ENCODE measurements at places on chromosomes 16 and 17.

DNA sequence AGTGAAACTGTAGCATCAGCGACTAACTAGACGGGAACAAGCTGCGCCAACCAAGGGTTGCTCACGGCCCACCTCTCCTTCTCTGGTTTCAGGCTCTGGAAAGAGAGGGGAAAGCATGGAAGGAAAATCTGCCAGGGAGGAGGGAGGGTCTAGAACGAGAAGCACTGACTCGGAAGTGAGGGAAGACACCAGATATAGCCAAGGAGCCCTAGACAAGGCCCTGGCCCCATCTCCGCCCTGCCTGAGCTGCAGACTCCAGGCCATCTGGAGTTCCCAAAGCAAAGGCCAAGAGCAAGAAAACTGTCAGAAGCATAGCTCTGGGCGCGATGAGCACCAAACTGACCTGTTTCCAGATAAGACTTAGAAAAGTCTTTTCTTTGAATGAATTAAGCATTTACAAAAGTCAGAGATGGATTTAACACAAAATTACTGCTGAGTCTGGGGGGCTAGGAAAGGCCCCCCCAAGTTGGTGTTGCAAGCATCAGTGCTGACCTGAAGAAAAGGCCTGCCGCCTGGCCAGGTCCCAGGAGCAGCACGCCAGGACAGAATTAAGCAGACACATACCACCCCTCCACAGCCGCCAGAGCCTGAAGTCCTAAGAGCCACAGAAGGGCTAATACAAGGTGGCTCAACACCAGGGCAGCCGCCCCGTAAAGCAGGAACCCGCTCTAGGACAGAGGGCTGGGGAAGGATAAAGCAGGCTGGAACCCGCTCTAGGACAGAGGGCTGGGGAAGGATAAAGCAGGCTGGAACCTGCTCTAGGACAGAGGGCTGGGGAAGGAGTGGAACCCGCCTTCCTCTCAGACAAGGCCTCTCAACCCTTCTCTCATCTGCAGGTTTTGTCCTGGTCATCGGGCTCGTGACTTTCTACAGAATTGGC lies 20.7 kb downstream of the TMEM204 start:
- DNase-seq: no peak

DNA sequence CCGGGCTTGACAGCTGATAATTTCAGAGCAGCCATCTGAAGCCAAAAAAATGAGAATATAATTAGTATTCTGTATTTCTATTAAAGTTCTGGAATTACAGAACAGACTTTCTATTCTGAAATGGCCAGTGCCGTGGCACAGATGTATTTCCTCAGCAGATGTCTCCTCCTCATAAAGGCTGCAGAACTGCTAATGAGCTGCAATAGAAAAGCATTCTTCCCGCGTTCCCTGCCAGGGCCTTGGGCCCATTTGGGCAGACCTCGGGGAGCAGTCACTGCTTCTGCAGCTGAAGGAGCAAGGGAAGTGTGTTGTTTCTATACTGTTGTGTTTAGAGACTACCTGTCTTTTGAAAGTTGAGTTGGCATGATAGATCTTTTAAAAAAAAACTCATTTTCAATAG lies 152.6 kb upstream of the CACNG5 start:
- no peak for DNase-seq

GRCh38 chr17:55174133-55174532 lies 90.6 kb upstream of the HLF start:
- no peak for DNase-seq

- no peak for DNase-seq
Measured at GRCh38 chr16:30149250-30149930, 26.4 kb upstream of the MAPK3 start.

GRCh38 chr17:78697554-78698343 lies 84.3 kb downstream of the CYTH1 start:
- peak; percentile 63 for DNase-seq

GRCh38 chr16:53022374-53022773 lies 30.3 kb downstream of the CHD9NB start:
- DNase-seq: peak; percentile 44

DNA sequence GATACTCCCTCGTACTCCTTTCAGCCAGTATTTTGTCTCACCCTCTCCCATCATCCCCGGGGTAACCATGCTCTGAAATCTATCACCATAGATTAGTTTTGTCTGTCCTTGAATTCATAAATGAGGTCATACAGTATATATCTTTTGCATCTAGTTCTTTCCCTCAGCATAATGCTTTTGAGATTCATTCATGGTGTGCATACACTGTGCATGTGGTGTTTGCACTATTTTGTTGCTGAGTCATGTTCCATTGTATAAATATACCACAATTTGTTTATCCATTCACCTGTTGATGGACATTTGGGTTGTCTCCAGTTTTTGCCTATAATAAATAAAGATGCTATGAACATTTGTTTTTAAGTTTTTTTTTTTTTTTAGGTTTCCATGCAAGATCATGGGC lies 34.2 kb upstream of the NLRP1 start:
- DNase-seq: no peak

DNA sequence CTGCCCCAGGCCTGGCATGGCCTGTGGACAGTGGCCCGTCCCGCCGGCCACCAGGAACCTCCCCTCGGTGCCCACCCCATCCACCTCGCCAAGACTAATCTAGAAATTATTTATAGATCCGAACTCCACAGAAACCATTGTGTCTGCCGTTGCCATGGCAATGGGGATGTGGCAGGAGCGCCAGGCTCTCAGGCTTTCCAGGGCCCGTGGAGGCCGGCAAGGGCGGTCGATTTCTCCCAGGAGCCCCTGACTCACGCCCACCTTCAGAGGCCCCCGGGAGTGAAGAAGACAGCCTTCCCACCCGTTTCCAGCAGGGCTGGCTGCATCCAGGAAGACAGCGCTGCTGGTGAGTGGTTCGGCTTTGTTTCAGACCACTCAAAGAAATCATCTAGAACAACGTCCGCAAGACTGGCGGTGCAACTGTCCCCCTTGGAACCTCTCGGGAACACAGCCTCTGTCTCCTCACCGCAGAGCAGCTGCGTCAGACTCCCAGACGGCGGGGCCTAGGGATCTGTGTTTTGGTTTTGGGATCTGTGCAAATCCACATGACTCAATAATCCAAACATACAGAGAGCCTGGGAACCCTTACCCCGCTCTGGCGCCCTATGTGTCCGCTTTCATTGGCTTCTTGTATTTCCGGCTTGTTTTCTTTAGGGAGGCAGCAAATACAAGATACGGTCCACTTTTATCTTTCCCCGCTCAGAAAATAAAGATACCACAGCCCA lies 48.5 kb upstream of the ZCCHC14 start:
- DNase-seq: peak; percentile 33

DNA sequence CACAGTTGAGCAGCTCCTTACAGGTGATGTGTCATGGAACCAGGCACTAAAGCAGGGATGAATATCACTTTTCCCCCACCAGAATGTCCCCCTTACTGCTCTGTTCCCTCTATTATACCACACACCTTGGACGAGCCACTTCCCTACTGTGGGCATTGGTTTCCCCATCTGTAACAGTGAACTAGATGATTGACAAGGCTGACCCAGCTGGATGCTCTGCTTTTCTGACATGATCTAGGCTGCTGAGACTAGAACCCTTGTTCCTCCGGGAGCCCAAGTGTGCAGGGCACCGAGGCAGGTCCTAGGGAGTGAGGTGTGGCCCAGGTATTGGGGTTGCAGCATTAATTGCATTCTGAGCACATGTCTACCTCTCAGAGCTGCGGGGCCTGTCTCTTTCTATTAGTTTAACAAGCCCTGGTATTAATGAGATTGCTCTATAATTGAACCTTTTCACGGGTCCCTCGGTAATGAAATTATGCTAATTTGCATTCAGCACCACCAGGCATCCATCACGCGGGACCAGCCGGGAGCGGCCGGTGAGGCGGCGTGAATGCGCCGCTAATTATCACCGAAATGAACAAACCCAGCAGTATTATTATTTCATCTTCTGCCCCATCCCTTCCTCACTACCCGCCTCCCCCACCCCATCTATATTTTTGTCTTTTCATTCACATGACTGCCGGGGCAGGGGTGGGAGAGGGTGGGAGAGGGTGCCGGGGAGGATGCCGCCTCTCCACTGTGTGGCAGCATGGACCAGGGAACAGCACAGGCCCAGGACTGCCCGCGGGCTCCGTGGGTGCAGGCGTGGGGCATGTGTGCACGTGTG lies 121.1 kb downstream of the CYLD start:
- no peak for DNase-seq

- peak; percentile 94 for DNase-seq
Measured at GRCh38 chr16:62149631-62150030, 113.4 kb upstream of the CDH8 start.

DNA sequence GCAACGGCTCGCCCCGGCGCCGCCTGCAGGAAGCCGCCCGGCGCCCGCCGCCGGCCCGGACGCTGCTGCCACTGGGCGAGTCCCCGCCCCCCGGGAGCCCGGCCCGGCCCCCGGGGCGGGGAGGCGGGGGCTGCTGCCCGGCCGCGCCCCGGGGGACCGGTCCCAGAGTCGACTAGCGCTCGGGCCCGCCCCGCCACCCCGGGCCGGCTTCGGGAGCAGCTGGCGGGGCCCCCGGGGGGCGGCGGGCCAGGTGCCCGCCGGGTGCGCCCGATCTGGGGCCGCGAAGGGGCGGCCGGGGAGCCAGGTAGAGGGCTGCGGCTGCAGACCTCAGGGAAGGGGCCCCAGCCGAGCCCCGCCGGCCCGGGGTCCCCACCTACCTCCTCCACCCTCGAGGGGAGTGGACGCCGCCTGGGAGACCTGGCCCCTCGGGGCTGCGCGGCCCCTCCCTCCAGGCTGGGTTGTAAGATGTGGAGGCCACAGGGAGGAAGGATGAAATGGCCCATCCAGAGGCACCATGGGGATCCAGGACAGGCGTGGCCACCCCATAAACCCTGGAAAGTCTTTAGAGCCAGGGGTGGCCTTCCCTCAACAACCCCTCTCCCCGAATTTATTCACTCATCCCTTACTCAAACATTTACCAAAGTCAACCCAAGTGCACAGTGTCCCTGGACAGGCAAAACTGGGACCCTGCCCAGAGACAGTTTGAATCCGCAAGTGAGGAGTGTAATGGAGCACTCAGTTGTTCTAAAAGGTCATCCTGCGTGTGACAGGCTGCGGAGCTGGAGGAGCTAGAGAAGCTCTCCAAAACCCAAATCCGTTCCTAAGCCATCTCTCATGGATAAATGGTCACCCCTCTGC lies at the start of gene CDYL2:
Gene CDYL2 (minus strand): TSS at position 73 of the 858 bp plus-strand sequence. CDS start 425 bp downstream, outside the sequence.
- DNase-seq: peak; percentile 64

GRCh38 chr17:4492721-4493561 lies 5.7 kb upstream of the SPNS2 start:
- peak; percentile 26 for DNase-seq

- no peak for DNase-seq
Measured at GRCh38 chr17:22300731-22301352, 608.5 kb downstream of the KCNJ18 start.

DNA sequence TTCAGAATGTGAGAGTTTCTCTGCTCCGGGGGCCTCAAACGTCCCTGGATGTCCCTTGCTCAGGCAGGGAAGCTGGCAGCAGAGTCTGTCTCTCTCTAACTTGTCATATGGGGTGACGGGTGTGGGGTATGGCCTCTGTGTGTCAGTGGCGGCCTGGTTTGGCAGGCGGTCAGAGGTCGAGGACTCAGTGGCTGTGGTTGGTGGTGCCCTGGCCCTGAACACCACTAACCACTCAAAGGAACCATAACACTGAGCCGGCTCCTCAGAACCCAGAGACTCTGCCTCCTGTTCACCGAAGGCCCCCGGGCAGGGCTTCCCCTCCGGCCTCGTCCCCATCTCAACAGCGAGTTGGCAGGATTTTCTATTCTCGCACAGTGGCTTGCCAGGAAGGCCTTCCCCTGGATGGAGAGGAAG lies 677 bp downstream of the P2RX1 start:
- no peak for DNase-seq

DNA sequence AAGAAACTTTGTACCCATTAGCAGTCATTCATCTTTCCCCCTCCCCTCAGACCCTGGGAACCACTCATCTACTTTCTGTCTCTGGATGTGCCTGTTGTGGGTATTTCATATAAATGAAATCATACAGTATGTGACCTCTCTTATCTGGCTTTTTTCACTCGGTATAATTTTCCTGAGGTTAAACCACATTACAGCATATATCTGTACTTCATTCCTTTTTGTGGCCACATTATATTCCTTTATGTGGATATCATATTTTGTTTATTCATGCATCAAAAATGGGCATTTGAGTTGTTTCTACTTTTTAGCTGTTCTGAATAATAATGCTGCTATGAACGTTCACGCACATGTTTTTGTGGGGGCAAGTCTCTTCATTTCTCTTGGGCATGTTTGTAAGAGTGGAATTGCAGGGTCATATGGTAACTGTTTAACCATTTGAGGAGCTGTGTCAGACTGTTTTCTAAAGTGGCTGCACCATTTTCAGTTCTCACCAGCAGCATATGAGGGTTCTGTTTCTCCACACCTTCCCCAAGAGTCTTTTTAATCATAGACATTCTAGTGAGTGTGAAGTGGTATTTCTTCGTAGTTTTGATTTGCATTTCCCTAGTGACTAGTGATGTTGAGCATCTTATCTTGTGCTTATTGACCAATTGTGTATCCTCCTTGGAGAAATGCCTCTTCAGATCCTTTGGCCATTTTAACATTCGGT lies 3.8 kb downstream of the SNX29 start:
- no peak for DNase-seq

DNA sequence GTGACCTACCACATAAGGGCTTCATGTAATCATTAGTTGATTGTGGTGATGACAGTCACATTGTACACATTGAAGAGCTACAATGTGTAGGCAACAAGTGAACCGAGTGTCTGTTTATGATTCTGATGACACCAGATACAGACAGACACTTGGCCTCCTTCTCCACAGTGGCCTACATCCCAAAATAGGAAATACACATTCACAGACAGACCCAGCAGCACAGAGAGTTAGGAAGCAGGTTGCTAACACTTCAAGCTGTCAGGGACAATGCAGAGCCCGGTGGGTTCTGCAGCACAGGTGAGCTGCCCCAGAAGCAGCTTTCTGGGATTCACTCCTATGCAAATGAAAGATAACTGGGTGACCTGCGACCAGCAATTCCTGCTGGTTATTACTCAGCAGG lies 72.2 kb downstream of the CDH11 start:
- DNase-seq: no peak

- DNase-seq: peak; percentile 9
Measured at GRCh38 chr16:68732042-68732680, 4.9 kb upstream of the CDH1 start.

- DNase-seq: peak; percentile 74
Measured at GRCh38 chr16:69217433-69217832, 30.5 kb downstream of the SNTB2 start.

DNA sequence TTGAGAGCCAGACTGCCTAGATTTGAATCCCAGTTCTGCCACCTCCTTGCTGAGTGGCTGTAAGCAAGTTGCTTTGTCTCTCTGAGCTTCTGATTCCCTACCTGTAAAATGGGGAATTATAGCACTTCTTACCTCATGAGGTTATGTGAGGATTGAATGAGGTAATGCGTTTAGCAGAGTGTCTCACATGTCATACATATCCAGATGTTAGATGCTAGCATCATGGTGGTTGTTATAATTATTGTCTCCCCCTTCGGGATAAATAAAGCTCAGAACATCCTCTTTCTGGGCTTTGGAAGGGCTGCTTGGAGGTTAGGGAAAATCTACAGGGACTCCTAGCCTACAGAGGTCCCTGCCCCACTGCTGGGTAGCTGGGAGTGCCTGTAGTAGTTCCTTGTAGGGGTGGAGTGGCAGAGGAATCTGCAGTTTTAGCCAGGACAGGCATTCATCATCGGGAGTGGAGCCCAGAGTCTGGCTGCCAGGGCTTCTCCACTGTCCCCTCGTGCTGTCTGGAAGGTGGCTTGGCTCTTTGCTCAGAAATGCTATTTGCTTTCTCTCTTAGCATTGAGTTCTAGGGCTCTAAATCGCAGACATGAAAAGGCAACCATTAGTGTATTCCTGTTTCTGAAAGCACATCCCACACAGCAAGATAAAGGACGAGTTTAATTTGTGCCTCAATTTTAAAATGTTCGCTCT lies 137.9 kb upstream of the CACNG3 start:
- no peak for DNase-seq

- DNase-seq: peak; percentile 66
Measured at GRCh38 chr17:65662196-65662595, 100.7 kb upstream of the AXIN2 start.

Measured in fibroblast of skin of right biceps (primary cell).